Muscle of back (tissue), 13 donors: ENCODE measurements at places on chromosomes 1 and 21. TPM values are rescaled to one million over a fixed set of nuclear protein-coding genes. Genes with fewer than 3 reads are reported as not detected.

DNA sequence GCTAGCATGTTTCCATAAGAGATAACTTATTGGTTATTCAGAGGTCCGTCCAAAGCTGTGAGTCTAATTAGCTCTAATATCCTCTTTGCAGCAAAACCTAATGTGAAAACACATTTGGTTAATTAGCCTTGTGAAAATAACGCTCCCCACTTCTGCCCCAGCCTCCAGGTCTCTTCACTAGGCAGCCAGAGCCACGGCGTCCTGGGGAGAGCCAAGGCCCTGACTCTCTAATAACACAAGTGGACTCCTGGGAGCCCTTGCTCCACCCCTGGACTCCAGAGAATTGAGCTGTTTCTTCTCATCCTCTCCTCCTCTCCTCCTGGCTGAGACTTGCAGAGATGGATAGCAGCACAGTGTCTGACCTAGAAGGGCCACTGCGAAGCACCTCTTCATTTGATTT, 78.8 kb downstream of the CCDC185 start:
- DNase-seq: no peak

DNA sequence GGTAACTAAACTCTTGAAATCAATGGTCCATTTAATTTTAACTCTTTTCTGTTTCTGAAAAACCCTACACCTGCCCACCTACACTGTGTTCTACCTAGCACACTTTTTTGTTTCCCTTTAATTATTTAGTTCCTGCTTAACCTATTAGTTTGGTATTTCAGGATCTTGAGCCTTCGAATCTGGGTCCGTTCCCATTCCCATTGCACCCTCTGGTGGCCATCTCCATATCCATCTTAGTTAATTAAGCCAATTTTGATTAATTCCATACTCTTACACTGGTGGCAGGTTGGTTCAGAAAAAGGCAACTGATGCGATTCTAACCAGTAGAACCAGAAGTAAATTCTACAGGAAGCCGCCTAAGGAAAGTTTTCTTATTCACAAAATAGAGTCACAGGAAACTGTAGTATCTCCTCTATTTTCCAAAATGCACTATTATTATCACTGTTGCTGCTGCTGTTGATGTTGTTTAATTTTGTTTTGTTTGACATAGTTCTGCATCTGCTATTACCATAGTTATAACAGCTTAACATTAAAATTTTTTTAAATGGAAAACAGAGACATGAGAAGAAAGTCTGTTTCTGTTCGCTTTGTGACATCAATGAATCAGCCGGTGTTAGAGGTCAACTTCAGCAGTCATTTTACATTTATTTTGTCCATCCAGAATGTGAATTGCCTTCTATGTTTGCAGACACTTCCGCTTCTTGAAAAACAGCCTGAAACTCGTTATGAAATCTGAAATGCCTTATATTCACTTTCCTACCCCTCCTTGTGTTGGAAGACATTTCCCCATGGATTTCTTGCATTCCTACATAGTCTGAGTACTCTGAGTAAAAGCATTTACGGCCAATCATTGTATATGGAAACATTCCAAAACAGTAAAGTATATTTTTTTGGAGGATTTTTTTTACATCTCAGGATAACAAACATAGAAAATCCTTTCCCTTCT, 115.5 kb upstream of the NCAM2 start:
- peak; percentile 71 for DNase-seq

DNA sequence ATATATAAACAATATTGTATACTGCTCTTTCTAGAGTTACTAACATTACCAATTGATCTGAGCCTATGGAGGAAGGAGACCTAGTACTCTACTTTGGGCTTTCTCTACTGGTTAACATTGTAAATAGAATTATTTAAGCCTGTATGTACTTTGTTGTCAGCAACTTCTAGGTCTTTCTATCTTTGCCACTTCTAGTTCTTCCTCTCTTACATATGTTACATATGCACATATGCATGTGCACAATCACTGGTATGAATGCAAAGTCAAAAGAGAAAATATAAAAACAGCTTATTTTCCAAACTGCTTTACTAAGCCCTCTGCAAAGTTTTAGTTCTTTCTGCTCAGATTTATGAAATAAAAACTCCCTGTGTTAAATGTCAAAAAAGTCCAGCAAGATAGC, 84.3 kb downstream of the PTPRC start:
- no peak for DNase-seq

The IL22RA1 gene
- polyA plus RNA-seq: 0.10 TPM

GRCh38 chr1:110017792-110018191, 16.6 kb upstream of the STRIP1 start:
- DNase-seq: no peak

DNA sequence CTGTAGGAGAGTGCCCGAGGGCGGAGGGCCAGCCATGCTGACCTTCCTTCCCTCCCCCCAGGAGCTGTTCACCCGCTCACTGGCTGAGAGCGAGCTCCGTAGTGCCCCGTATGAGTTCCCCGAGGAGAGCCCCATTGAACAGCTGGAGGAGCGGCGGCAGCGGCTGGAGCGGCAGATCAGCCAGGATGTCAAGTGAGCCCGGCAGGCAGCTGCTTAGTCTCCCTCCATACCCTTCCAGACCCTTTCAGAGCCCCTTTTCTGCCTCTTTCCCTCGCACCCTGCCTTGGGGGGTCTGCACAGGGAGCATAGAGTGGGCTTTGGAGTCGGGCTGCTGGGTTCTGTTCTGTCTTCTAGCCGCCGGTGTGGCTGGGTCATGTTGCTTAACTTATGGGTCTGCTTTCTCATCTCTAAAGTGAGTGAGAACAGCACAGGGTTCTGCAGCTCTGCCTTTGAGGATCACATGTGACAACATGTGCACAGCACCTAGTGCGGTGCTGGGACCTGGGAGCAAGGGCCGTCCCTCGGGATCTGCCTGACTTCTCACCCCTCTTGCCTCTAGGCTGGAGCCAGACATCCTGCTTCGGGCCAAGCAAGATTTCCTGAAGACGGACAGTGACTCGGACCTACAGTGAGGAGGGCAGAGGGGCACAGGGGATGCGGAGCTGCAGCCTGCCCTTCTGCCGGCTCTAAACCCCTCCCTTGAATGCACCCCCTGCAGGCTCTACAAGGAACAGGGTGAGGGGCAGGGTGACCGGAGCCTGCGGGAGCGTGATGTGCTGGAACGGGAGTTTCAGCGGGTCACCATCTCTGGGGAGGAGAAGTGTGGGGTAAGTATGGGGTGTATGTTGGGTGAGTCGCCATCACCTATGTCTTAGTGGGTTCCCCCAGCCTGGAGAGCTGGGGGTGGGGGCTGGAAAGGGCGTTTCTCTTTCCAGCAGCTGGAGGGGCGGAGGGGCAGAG, 6.2 kb downstream of the AMPD2 start:
- peak; percentile 66 for DNase-seq
